ENCODE measurements at places on chromosomes 6 and 20. TPM values are rescaled to one million over a fixed set of nuclear protein-coding genes. Genes with fewer than 3 reads are reported as not detected.

Gene SLC44A4
- 1.9 TPM for total RNA-seq

Gene ITPR3
- total RNA-seq = 72.2 TPM

Gene ZNF311
- 0.49 TPM for total RNA-seq

Gene KCNK16
- not detected for total RNA-seq

Gene GPR63
- total RNA-seq = 2.0 TPM

Gene NCOA3
- 25.7 TPM for total RNA-seq

Gene SNRNP48
- 3.8 TPM for total RNA-seq

Gene POU5F1
- total RNA-seq = 4.4 TPM

Gene CTAGE9
- total RNA-seq = not detected

Data from mesangial cell (primary cell).